ENCODE measurements at places on chromosomes 2 and 18. TPM values are rescaled to one million over a fixed set of nuclear protein-coding genes. Genes with fewer than 3 reads are reported as not detected.

DNA sequence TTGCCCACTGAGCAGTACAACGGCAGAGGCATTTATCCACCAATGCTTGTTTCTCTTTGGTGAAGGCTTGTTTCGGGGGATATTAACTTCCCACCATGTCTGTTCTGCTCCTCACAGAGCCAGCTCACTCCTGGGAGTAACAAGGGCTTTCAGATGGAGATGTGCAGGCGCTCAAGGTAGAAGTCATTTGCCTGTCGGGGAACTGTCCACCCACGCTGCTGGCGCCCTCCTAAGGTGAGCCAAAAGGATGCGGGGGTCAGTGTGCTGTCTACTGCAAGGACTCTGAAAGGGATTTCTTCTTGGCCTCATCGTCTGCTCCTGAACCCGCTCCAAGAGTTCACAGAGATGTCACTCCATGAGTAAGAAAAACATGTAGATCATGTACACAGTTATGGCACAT lies 57.0 kb upstream of the CYRIA start:
- no peak for DNase-seq

DNA sequence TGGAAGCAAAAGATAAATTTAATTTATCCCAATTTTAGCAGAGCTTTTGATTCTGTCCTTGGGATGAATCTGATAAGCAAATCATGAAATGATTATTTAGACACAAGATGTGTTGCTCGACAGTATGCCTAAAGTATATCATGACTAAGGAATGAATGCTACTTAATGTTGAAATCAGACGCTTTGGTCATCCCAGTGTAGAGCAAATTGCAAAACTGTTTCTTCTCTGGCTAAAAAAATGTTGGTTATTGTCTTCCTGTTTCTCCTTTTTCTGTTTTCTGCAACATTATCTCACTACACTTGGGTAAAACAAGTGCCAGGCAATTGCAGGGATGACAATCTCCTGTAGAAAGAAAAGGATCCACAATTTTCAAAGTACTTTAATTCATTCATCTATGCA lies 66.4 kb downstream of the BABAM2 start:
- DNase-seq: no peak

DNA sequence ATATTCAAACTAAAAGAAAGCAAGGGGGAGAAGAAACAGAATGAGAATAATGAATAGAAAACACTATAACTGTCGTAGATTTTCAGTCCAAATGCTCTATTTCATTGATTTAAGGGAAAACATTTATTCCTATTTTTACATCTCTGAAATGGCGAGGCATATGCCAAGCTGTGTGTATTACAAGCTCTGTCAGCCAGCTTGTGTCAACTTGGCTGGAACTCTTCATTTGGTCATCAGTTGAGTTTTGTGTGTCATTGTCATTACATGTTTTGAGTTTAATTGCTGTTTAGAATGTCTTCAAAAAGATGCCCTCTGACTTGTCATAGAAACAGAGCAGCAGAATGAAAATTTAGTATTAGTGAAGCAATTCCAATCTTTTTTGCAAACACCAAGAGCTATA lies 8.1 kb upstream of the IL37 start:
- no peak for DNase-seq

The TMEM37 gene
- 1.5 TPM for total RNA-seq

The MC2R gene
- total RNA-seq: not detected

Data from H4 (cell line).